Activated effector memory CD4-positive, alpha-beta T cell treated with anti-CD3 and anti-CD28 coated beads, Interleukin-2, amount 50 U/mL, for 16 hours (primary cell): ENCODE measurements at places on chromosomes 4 and X.

DNA sequence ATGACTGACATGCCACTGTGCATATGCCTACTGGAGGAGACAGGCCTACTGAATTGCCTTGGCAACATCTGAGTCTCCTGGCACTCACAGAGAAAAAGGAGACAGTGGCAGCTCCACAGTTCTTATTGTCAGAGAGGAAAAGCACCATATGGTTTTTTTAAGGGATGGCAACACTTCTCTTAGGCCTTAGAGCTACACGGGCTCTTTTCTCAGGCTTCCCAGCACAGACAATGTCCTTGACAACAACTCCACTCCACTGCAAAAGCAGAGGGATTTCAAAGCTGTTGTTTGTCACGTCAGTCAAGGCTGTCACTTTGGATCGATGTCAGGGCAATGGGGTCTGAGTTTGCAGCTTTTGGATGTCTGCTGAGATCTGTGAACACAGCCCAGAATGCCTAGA is 4.7 kb upstream of the CLCN4 start:
- DNase-seq = no peak

DNA sequence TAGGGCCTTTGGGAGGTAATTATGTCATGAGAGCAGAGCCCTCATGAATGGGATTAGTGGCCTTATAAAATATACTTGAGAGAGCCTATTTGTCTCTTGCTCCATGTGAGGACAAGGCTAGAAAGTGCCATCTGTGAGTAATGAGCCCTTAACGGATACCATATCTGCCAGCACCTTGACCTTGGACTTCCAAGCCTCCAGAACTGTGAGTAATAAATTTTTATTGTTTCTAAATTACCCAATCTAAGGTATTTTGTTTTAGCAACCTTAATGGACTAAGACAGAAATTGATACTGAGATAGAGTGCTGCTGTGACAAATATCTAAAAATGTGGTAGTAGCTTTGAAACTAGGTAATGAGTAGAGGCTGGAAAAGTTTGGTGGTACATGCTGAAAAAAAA is 285.0 kb upstream of the DIPK2B start:
- no peak for DNase-seq

- no peak for DNase-seq
Measured at GRCh38 chr4:144579411-144580030, 66.4 kb upstream of the HHIP start.

- no peak for DNase-seq
Measured at GRCh38 chr4:116391020-116391419, 694.4 kb downstream of the TRAM1L1 start.

DNA sequence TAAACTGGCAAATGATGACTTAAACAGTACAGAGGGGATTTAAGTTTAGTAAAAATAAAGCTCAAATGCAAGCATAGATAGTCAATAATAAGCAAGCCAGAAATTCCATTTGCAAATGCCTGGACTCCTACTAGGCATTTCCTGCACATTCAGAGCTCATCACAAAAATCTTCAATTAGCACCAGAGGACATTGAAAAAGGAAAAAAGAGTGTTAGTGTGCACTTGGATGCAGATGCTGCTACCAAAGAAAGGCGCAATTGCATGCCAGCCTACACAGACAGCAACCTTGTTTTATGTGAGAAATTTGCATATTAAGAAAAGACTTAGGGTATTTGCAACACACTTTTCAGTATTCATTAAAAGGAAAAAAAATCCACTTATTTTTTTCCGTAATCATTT is 282.1 kb downstream of the GRIA2 start:
- DNase-seq = no peak

- DNase-seq = no peak
Measured at GRCh38 chrX:118739577-118739976, 12.2 kb downstream of the IL13RA1 start.

DNA sequence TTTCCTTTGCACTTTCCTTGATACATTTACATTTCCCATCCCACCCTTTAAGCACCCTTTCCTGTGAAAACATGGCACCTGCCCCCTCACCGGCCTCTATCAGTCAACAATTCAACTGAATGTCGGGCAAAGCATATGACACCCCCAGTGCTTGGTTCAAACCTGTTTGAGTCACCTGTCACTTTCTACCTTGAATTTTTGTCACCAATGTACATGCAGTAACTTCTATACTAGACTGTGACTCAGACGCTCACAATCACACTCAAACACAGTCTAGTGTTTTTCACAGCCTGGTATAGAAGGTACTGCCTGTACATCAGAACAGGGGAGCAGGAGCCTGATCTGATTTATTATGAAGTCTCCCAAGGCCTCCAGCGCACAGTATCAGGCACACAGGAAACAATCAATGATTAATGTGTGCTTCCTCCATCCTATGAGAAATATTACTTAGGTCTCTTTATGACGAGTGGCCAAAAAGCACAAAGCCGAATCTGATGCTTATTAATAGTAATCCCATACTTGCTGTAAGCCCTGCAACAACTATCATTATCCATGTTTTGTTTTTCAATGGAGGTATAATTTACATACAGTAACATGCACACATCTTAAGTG is 49.2 kb upstream of the FAM9C start:
- peak; percentile 68 for DNase-seq

- DNase-seq = peak; percentile 80
Measured at GRCh38 chrX:39491548-39492297, 606.0 kb downstream of the BCOR start.

DNA sequence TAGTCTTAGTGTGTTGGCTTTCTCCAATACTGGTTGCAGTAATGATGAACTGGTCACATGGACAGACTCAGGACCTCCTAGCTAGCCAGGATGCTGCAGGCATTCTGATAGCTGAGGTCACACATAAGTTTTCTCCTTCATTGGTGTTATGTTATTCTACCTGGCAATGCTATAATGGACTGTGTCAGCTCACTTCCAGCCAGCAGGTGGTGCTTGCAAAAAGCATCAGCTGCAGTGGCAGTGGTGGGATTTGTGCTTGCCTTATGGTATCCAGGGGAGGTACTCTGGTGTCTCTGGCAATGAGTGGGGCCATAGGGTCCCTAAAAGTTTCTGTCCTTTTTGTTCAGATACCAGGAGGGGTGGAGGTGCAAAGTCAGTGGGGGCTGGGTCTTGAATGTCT is 33.6 kb downstream of the ZNF330 start:
- no peak for DNase-seq

- no peak for DNase-seq
Measured at GRCh38 chrX:130895299-130895698, 7.7 kb downstream of the ENOX2 start.

GRCh38 chr4:113447769-113448168 is 313.8 kb downstream of the CAMK2D start:
- DNase-seq = peak; percentile 63

DNA sequence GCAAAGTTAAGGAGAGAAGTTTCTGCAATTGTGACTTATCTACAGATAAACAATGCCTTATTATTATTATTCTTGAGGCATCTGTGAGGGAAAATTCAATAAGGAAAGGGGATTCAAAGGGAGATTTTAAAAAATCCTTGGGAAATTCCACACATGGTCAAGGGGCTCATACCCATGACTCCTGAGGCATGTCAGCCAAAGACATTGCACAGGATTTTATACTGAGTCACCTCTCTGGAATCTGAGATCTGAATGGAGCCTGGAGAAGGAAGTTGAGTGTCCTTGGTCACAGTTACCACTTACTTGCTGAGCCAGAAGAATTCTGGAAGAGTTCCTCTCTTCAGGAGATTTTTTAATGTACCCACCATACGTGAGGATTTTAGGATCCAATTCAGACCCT is 14.4 kb upstream of the CXCL8 start:
- DNase-seq = no peak

DNA sequence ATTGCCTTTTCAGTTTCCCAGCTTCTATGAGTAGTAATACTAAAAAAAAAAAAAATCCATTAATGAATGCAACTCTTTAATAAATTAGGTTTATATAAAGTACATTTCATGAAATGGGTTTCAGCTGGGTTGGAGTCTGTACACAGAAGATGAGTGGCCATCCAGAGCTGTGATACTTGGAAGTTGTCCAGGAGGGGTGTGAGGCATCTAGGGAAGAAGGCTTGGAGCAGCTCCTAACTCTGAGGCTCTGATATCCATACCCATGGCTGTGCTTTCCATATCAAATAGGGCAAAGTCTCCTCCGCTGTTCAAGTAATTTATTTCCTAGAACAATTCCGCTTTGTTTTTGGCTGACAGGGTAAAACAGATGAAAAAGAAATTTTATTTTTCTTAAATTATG is 423.3 kb upstream of the TENM3 start:
- no peak for DNase-seq

DNA sequence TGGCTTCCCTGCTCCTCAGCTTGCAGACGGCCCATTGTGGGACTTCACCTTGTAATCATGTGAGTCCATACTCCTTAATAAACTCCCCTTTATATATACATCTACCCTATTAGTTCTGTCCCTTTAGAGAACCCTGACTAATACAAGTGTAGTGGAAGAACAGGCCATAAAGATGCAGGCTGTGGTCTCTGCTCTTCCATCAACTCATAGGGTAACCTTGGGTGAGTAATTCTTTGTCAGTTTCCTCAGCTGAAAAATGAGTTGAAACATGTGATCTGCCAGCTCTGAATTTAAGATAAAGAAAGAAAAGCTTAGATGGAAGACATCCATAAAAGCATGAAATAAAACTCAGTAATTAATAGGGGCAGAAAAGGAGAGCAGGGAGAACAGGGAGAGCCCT is 103.6 kb downstream of the ENOX2 start:
- DNase-seq = no peak

DNA sequence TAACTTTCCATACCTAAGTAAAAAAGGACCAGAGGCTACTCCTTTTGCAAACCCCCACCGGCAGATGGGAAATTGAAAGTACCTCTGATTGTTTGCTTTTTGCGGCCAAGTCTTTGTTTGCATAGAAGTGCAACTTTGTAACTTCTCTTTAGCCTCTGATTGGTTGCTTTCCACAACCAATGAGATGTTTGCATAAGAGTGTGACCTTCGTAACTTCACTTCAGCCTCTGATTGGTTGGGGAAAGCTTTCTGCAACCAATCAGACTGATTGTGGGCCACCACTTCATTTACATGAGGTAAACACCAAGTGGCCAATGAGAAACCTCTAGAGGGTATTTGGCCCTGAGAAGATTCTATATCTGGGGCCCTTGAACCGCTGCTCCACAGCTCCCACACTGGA is 48.8 kb upstream of the PGRMC1 start:
- no peak for DNase-seq

GRCh38 chr4:121863799-121864198 is 6.5 kb downstream of the BBS7 start:
- DNase-seq = no peak

GRCh38 chr4:108881986-108882385 is 119.1 kb upstream of the ETNPPL start:
- DNase-seq = no peak

DNA sequence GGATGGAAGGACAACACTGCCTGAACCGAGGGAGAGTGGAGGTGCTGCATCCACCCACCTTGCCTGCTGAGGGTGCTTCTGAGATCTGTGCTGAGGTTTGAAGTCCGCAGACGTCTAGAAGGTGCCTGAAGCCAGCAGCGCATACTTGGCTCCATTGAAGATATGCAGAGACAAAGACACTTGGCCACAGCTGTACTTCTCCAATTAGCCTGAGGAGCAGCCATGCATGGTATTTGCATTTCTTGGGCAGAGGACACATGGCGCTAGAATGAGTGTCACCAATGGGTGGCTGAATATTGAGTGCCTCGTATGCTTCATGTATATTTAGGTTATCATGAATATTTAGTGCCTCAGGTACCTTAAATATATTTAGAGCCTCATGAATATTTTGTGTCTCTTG is 128.7 kb upstream of the ATP6AP2 start:
- no peak for DNase-seq

DNA sequence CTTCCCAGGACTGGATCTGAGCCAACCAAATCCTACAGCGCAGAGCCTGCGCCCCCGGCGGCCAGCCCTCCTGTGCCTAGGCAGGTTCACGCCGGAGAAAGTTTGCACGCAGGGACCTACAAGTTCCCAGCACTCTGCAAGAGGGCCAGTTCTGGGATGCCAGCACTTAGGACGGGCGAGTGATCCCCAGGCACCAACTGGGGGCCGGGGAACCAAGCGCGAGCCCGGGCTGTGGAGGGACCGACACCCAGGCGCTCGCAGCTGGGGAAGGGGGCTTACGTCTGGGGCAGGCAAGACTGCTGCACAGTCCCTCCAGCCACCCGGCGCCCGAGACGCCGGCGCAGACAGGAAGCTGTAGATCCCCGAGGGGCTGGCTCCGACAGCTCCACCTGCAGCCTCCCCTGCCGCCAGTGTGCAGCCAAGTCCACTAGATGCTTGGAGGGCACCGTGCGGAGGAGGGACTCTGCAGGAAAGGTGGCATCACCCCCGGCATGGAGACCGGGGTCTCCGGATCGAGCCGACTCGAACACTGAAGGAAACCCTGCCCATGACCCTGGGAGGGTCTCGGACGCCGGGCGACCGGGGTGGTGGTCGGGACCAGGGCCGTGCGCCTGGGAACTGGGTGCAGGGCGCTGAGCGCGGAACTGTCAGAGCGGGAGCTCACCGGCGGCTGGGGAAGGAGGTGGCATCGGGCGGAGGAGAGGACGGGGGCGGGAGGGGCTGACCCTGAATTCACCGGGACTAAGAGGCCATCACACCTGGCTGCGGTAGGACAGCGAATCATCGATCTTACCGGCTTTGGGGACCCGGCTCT is 566 bp downstream of the CORIN start:
- peak; percentile 80 for DNase-seq

- no peak for DNase-seq
Measured at GRCh38 chr4:63831590-63832155, 577.6 kb downstream of the TECRL start.

DNA sequence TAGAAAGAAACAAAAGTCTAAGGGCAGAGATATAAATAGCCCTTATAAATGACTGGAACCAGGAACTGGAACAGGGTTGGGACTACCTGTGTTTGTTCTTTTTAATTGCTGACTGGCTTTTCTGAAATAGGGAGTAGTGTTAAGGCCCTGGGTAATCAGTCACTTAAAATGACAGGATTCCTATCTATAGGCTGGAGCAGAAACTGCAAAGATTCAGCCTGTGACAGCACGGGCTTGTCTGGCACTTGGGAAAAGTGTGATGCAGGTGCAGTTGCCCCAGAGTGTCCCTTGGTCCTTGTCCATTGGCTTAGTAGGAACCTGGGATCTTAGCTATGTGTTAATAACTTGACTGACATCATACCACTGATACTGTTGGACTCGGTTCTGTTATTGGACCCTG is 14.7 kb upstream of the PLAC8 start:
- DNase-seq = no peak

- DNase-seq = no peak
Measured at GRCh38 chr4:66842026-66842723, 703.1 kb downstream of the CENPC start.

GRCh38 chrX:29023207-29023606 is 436.0 kb downstream of the IL1RAPL1 start:
- DNase-seq = no peak

DNA sequence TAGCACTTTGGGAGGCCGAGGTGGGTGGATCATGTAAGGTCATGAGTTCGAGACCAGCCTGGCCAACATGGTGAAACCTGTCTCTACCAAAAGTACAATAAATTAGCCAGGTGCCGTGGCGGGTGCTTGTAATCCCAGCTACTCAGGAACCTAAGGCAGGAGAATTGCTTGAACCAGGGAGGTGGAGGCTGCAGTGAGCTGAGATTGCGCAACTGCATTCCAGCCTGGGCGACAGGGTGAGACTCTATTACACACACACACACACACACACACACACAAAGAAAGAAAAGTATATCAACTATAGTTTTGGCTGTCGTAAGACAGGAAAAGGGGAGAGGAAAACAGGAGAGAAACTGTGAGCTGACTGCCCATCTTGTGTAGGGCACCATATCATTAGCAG is 171.7 kb downstream of the ADAMTS3 start:
- DNase-seq = no peak

- no peak for DNase-seq
Measured at GRCh38 chrX:140701480-140701879, 8.1 kb upstream of the LINC00632 start.
